ENCODE measurements at places on chromosomes 1 and 21.

DNA sequence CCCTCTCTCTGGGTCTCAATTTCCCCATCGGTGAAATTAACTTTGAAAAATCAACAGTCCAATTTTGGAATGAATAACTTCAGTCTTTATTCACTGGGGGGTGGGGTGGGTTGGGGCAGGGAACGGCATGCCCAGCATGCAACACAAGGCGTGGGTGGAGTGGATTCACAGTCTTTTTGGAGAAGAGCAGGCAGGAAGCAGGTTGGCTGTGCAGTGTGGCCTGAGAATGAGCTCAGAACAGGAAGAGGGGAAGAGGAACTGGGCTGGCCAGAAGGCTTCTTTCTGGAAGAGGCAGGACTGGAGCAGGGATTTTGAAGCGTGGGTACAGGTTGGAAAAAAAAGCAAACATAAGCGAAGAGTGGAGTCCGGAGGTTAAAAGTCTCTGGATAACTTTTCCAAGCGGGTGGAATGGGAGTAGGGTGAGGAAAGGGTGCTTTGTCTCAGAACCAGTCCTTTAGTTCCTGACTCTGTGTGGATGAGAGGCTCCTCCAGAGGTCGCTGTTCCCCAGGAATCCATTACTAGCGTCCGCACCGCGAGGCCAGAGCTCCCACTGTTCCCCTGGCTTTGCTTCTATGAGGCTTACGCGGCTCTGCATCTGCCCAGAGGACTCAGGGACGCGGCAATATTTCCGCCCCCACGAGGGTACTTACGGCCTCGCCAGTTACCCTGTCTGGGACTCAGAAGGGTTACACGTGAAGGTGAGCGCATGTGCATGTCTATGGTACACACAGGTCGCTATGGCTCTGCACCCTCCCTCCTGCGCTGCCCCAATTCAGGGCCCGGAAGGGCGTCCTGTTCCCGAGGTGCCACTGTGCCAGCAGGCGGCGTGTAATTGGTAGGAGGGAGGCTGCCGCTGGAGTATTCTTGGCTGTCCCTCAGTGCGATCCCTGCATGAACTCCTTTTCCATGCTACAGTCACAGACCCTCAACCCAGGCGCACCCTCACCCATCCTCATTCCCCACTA, 5.5 kb upstream of the FOXD2 start:
- peak; percentile 58 for DNase-seq

GRCh38 chr1:67588178-67588855, 96.7 kb upstream of the GADD45A start:
- DNase-seq, result no peak

DNA sequence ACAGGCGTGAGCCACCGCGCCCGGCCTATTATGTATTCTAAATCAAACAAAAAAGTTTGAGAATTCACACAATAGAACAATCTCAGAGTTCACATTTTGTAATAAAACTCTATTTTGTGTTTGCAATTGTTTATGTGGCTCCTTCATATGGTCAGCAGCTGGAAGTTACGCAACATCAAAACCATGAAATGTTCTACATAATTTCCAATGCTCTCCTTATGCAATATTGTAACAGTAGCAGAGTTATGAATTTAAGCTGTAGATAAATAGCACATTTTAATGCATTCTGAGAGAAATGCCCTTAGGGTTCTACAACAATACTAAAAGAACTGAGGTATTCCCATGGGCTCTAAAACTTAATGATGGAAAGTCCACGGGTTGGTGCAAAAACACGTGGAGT, 62.3 kb upstream of the COL11A1 start:
- no peak for DNase-seq

GRCh38 chr1:21058035-21058793, 118.5 kb downstream of the EIF4G3 start:
- DNase-seq, result no peak

DNA sequence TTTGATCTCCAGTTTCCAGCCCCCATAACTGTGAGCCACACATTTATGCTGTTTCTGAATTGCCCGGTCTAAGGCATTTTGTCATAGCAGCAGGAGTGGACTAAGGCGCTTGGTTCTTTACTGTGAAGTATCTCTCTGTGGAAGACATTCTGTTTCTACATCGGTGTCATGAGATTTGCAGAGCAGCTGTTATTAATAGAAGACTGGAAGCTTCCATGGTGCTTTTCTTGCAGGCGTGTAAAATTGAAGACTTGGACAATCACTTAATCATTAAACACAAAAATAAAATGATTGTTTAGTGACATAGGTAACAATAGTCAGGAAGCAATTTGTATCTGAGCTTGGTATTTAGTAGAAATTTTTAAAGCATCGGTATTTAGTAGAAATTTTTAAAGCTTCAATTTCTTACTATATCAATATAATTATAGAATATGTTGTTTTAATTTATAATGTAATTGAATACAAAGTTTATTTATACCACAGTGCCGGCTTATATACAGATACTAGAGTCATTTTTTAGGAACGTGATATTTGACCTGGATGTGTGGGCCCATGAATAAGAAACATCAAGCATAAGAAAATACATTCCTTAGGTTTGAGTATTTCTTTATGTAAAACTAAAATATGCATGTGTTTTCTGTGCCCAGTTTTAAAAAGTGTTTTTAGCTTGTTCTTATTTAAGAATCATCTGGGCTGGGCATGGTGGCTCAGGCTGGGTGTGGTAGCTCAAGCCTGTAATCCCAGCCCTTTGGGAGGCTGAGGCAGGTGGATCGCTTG, 60.6 kb upstream of the COL6A1 start:
- DNase-seq, result no peak

Data from RWPE1 (cell line).